Esophagus mucosa (tissue), 1 donor: ENCODE measurements at places on chromosomes 12 and 14. TPM values are rescaled to one million over a fixed set of nuclear protein-coding genes. Genes with fewer than 3 reads are reported as not detected.

LRRC10 gene
- not detected for total RNA-seq

SLC7A7 gene
- 1.4 TPM for total RNA-seq

SDSL gene
- 2.3 TPM for total RNA-seq

NAV3 gene
- total RNA-seq, result 0.52 TPM

REC8 gene
- 5.4 TPM for total RNA-seq

TAS2R50 gene
- total RNA-seq, result 0.68 TPM

SLC2A3 gene
- total RNA-seq, result 4.9 TPM

JAG2 gene
- total RNA-seq, result 18.9 TPM

RIPK3 gene
- 10.5 TPM for total RNA-seq

KRT80 gene
- 17.9 TPM for total RNA-seq

AMN gene
- 12.4 TPM for total RNA-seq
